ENCODE measurements at places on chromosomes 4 and X.
A peak's percentile ranks its signal among the peaks of the same experiment; 100 is the strongest.

GRCh38 chr4:182251116-182251515 is 7.9 kb downstream of the TENM3 start:
- DNase-seq: no peak

DNA sequence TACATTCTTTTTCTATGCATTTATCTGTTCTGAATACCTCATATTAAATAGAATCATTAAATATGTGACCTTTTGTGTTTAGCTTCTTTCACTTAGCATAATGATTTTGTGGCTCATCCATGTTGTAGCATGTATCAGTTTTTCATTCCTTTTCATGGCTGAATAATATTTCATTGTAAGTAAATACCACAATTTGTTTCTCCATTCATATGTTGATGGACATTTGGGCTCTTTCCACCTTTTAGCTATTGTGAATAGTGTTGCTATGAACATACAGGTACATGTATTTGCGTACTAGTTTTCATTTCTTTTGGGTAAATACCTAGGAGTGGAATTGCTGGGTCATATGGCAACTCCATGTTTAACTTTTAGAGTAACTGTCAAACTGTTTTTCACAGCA is 85.1 kb downstream of the GNL3L start:
- DNase-seq: no peak

GRCh38 chrX:10556405-10556804 is 64.0 kb downstream of the MID1 start:
- DNase-seq: no peak

- DNase-seq: no peak
Measured at GRCh38 chr4:160724063-160724462, 1439.7 kb downstream of the FSTL5 start.

- no peak for DNase-seq
Measured at GRCh38 chr4:124484008-124484407, 228.5 kb downstream of the ANKRD50 start.

DNA sequence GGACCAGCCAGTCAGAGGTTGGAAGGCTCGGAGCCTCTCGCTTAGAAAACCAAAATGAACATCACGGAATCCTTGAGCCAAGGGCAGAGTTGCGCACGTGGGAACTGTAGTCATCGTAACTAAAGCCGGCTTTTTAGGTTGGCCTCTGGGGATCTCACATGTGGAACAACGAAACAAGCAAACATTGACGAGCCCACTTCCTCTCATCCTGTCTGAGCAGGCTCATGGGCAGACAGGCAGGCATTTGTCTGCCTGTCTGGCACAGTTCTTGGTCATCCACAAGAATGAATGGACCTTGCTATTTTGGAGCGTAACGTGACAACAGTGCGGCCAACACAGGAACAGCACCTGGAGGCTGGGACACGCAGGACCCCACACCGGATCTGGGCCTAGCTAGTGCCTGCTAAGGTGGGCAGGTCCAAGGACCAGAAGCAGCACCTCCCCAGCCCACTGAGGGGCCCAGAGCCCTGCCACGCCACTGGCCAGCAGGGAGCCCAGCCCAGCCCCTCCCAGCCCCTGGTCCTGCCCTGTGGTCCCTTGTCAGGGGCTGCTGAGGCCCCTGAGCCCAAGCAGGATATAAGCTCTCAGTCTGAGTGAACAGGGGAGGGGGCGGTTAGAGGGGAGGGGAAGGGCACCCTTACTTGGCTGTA is 9.2 kb upstream of the TREX2 start:
- DNase-seq: no peak

DNA sequence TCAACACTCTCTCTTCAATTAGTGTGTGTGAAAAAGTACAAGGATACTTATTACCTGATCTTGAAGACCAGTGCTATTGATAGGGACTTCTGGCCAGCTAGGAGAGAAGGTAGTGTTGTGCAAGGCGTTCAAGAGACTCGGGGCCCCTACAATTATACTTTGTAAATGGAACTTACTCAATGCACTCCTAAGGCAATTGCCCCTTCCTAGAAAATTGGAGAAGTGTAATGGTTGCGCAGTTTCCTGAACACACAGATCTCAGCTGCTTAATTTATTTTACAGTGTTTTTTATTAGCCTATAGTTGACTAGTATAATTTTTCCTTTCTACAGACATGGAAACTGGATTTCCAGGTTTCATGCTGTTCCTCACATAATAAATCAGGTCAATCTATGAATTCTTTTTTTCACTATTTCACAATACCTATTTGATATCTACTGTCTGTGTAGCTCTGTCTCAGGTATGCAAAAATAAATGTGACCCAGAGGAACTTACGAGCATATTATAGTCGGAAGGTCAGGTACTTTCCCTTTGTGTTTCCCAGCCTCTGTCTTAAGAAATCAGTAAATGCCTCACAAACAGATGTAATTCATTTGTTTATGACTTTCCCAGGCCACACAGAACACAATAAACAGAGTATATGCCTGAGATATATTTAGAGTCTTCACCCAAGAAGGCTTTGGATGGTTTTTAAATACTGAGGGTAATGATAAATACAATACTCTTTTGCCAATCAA is 89.1 kb upstream of the TET2 start:
- DNase-seq: peak; percentile 71

GRCh38 chrX:129361576-129361975 is 161.7 kb downstream of the SMARCA1 start:
- no peak for DNase-seq

GRCh38 chrX:104343428-104344129 is 88.8 kb upstream of the ESX1 start:
- DNase-seq: peak; percentile 82

DNA sequence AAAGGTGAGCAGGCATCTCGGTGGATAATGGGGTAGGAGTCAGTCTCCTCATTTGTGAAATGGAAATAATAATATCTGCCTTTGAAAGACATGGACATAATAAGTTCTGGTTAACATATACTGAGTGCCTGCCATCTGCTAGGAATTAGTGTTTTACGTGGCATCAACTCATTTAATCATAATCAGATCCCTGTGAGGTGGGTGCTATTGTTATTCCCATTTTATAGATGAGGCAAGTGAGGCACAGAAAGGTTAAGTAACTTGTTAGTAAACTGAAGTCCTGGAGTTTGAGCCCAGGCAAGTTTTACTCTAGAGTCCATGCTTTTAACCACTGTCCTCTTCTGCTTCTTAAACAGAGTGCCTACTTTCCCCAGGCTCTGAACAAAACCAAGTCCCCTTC is 7.5 kb downstream of the CCDC120 start:
- no peak for DNase-seq

DNA sequence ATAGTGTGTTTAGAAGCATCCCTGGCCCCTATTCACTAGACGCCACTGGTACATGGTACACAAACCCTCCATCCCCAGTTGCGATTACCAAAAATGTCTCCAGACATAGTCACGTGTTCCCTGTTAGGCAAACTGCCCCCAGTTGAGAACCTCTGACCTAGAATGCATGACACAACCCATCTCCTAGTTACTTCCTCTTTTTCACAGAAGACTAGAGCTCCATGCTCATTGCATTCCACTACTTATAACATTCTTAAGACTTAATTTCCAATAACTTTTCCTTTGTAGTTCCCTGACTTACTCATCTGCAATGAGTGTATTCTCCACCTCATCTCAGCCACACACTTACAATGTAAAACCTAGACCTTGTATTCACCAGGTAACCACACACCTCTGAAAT is 68.6 kb downstream of the PRSS12 start:
- DNase-seq: peak; percentile 68

DNA sequence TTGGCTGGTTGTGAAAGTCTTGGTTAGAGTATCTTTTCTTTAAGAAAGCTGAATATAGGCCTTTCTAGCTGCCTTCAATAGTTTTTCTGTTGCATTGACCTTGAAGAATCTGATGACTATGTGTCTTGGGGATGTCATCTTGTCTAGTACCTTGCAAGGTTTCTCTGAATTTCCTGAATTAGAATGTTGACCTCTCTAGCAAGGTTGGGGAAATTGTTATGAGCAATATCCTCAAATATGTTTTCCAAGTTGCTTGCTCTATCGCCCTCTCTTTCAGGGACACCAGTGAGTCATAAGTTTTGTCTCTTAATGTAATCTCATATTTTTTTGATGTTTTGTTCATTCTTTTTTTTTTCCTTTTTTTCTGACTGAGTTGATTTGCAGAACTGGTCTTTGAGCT is 194.7 kb downstream of the RAB28 start:
- DNase-seq: no peak

GRCh38 chr4:10589799-10590198 is 94.8 kb downstream of the CLNK start:
- no peak for DNase-seq

GRCh38 chr4:98642991-98643426 is 15.4 kb downstream of the TSPAN5 start:
- no peak for DNase-seq

DNA sequence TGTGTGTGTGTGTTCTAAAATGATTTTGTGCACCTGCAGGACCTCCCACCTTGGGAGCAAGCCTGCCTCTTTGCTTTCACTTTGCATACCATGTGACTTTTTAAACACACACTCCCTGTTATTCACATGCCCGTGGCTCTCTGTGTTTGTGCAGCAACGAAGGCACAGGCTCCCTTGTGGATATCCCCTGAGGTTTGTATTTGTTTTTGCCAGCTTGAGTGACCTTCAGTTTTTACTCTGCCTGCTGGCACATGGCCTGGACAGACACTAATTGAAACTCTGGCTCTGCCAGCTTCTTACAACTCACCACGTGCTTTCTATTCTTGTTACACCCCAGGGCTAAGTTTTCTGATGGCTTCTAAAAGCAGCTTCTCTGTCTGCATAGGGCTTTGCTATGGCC is 885.8 kb downstream of the SH3BGRL start:
- DNase-seq: no peak

DNA sequence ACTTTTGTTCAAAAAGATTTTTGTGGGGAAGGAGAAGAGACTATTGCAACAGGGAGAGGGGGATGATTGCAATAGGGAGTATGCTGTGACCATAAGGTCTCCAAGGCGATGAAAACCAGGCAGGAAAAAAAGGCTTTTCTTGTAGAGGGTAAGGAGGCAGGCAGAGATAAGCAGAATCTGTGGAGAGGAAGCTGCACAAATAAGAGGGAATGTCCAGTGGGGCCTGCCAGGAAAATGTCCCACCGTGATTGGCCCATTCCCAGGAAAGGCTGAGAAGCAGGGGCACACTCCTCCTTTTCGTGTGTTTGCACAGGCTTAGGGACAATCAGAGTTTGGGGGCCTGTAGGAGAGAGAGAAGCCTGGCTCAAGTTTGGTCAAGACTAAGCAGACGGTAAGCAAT is 29.1 kb downstream of the SPACA5 start:
- no peak for DNase-seq

GRCh38 chr4:142974328-142974727 is 128.2 kb upstream of the INPP4B start:
- no peak for DNase-seq
